ENCODE measurements at places on chromosomes 12 and 14. TPM values are rescaled to one million over a fixed set of nuclear protein-coding genes. Genes with fewer than 3 reads are reported as not detected.

The GDF11 gene
- 5.8 TPM for total RNA-seq

GRCh38 chr14:71551291-71551950 is 380.8 kb upstream of the RGS6 start:
- H3K27me3 ChIP-seq = no peaks in the 10 kb centered on the region
- no peak overlapping the region for H3K4me3 ChIP-seq

- no peak overlapping the region for H3K27ac ChIP-seq
- no peak overlapping the region for H3K4me3 ChIP-seq
- H3K4me1 ChIP-seq = peaks cover 10% of the 10 kb centered on the region
- H3K36me3 ChIP-seq = no peaks in the 10 kb centered on the region
Measured at GRCh38 chr12:76460807-76461206, 98.8 kb downstream of the OSBPL8 start.

The NDUFA9 gene
- 70.3 TPM for total RNA-seq

The HELB gene
- 6.9 TPM for total RNA-seq

GRCh38 chr12:90851800-90852718 is 102.9 kb downstream of the CCER1 start:
- H3K36me3 ChIP-seq = no peaks in the 10 kb centered on the region
- H3K4me3 ChIP-seq = no peak overlapping the region
- no peak overlapping the region for H3K27ac ChIP-seq
- DNase-seq = no peak
- no peaks in the 10 kb centered on the region for H3K27me3 ChIP-seq
- no peaks in the 10 kb centered on the region for H3K4me1 ChIP-seq

The AQP2 gene
- not detected for total RNA-seq

- H3K4me1 ChIP-seq = no peaks in the 10 kb centered on the region
- no peaks in the 10 kb centered on the region for H3K36me3 ChIP-seq
- H3K27ac ChIP-seq = no peak overlapping the region
- no peak overlapping the region for H3K4me3 ChIP-seq
- no peak for DNase-seq
- H3K27me3 ChIP-seq = no peaks in the 10 kb centered on the region
Measured at GRCh38 chr14:91660790-91661189, 71.1 kb downstream of the CATSPERB start.

The KLHL42 gene
- total RNA-seq = 25.0 TPM

- no peak for DNase-seq
- peaks cover 11% of the 10 kb centered on the region for H3K4me1 ChIP-seq
- no peaks in the 10 kb centered on the region for H3K36me3 ChIP-seq
- no peak overlapping the region for H3K4me3 ChIP-seq
Measured at GRCh38 chr12:117044790-117045159, 54.4 kb downstream of the TESC start.

- no peaks in the 10 kb centered on the region for H3K36me3 ChIP-seq
- no peaks in the 10 kb centered on the region for H3K4me1 ChIP-seq
- no peak for DNase-seq
- no peak overlapping the region for H3K4me3 ChIP-seq
- no peak overlapping the region for H3K27ac ChIP-seq
Measured at GRCh38 chr14:104494483-104494882, 85.1 kb upstream of the C14orf180 start.

The SERPINA12 gene
- total RNA-seq = not detected

The CCDC77 gene
- total RNA-seq = 5.7 TPM

GRCh38 chr14:84750763-84751554 is 779.0 kb upstream of the FLRT2 start:
- no peaks in the 10 kb centered on the region for H3K27me3 ChIP-seq
- H3K4me1 ChIP-seq = no peaks in the 10 kb centered on the region
- no peaks in the 10 kb centered on the region for H3K36me3 ChIP-seq
- H3K4me3 ChIP-seq = peak overlapping the region; percentile 4
- H3K27ac ChIP-seq = no peak overlapping the region
- DNase-seq = no peak

The ST8SIA1 gene
- 8.5 TPM for total RNA-seq

GRCh38 chr14:98296895-98297294 is 975.1 kb downstream of the BCL11B start:
- H3K27me3 ChIP-seq = no peaks in the 10 kb centered on the region
- H3K4me3 ChIP-seq = no peak overlapping the region
- H3K36me3 ChIP-seq = no peaks in the 10 kb centered on the region
- H3K4me1 ChIP-seq = no peaks in the 10 kb centered on the region

GRCh38 chr14:103436533-103436932 is 51.3 kb downstream of the MARK3 start:
- no peak for DNase-seq
- peaks cover 31% of the 10 kb centered on the region for H3K36me3 ChIP-seq
- no peak overlapping the region for H3K4me3 ChIP-seq
- no peaks in the 10 kb centered on the region for H3K27me3 ChIP-seq

The SPX gene
- total RNA-seq = 1.7 TPM

- no peak overlapping the region for H3K4me3 ChIP-seq
- H3K27me3 ChIP-seq = peaks cover 9% of the 10 kb centered on the region
- no peak for DNase-seq
- no peaks in the 10 kb centered on the region for H3K36me3 ChIP-seq
- H3K27ac ChIP-seq = no peak overlapping the region
Measured at GRCh38 chr12:109645708-109646107, 67.9 kb upstream of the FAM222A start.

The KLHDC1 gene
- total RNA-seq = 7.6 TPM

GRCh38 chr14:49946320-49947141 is 53.6 kb downstream of the ARF6 start:
- H3K36me3 ChIP-seq = no peaks in the 10 kb centered on the region
- H3K4me3 ChIP-seq = no peak overlapping the region
- no peak for DNase-seq
- H3K27ac ChIP-seq = peak overlapping the region; percentile 27

GRCh38 chr12:130163461-130164215 is 1.4 kb downstream of the FZD10 start:
- DNase-seq = peak; percentile 58
- no peak overlapping the region for H3K27ac ChIP-seq
- no peaks in the 10 kb centered on the region for H3K36me3 ChIP-seq

GRCh38 chr12:113276306-113276705 is 55.0 kb downstream of the TPCN1 start:
- H3K36me3 ChIP-seq = peaks cover 69% of the 10 kb centered on the region
- H3K4me1 ChIP-seq = peaks cover 21% of the 10 kb centered on the region

DNA sequence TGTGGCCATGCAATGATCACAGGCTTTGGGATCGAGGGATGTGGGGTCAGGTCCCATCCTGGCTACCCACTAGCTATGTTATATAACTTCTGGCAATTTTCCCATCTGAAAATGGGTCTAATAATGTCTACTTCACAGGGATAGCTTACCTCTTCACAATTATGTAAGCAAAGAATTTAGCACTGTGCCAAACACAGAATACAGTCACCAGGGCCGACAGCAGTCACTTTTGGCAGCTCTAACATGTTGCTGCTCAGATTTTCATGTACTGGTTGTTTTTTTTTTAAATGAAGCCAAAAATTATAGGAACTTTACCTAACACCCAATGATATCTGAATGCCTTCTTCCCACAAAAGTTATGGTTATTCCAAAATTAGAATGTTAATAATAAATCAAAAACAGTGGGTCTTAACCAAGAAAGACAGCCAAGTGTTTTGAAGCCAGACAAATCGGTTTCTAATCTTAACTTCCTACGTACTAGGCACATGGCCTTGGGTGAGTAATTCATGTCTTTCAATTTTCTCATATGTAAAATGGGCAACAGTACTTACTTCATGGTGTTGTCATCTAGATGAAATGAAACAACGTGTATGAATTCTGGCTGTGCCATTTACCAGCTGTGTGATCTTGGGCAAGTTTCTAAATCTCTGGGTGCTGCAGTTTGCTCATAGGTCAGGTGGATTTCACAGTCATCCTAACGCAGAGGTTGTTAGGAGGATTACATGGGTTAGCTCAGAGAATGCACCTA is 13.0 kb upstream of the PCED1B start:
- H3K4me3 ChIP-seq = no peak overlapping the region
- no peak overlapping the region for H3K27ac ChIP-seq
- DNase-seq = no peak
- no peaks in the 10 kb centered on the region for H3K36me3 ChIP-seq
- H3K27me3 ChIP-seq = no peaks in the 10 kb centered on the region

The OTOGL gene
- total RNA-seq = 0.09 TPM

- no peaks in the 10 kb centered on the region for H3K4me1 ChIP-seq
- H3K36me3 ChIP-seq = no peaks in the 10 kb centered on the region
- no peak overlapping the region for H3K27ac ChIP-seq
Measured at GRCh38 chr12:98146043-98146442, 369.3 kb upstream of the TMPO start.

The METTL17 gene
- 51.0 TPM for total RNA-seq

DNA sequence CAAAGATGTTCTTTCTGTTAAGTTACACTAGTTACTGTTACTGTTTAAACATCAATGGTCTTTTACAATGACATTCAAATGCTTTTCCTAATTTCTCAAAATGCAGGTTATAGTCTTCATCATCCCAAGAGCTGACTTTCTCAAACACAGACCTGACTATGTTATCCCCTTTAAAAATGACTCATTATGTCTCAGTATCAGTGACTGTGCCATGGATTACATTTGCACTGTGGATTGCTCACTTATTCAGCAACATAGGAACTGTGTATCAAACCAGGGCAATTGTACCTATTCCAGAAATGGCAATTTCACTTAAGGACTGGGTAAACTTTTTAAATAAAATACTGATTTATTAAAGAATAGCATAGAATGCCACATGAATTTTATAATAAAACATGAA is 630.2 kb upstream of the NOVA1 start:
- H3K36me3 ChIP-seq = no peaks in the 10 kb centered on the region
- DNase-seq = no peak
- no peaks in the 10 kb centered on the region for H3K4me1 ChIP-seq
- no peak overlapping the region for H3K27ac ChIP-seq
- no peak overlapping the region for H3K4me3 ChIP-seq

- no peak overlapping the region for H3K27ac ChIP-seq
- H3K36me3 ChIP-seq = no peaks in the 10 kb centered on the region
- no peak overlapping the region for H3K4me3 ChIP-seq
- H3K4me1 ChIP-seq = no peaks in the 10 kb centered on the region
- H3K27me3 ChIP-seq = no peaks in the 10 kb centered on the region
Measured at GRCh38 chr12:76533331-76533730, 26.2 kb downstream of the OSBPL8 start.

DNA sequence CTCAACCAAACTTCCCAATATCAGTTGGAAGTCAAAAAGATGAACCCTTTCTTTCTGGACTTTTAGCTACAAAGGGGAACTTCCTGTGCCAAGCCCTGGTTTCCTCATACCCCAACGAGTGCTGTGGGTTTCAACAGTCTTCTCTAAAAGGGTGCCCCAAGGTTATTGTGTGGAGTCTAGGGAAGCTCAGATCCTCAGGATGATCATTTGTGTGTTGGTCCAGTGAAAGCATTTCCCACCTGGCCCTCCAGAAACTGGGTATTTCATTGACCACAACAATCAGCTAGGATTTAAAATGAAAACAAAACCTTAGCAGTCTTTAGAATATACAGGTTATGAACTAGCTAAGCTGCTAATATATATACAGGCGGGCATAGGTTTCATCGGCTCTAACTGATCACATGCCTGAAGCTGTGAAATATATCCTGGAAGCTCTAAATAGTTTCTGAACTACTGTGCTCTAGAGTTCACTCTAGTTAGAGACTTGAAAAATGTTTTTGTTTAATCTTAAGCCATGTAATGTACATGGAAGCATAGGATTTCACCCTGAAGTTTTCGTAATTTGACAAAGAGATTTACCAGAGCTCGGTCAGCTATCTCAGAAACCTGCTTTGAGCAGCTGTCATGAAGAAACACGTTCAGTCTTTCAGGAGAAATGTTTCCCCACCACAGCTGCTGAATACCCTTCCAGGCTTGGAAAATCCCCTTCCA is 29.6 kb downstream of the P2RX4 start:
- no peak overlapping the region for H3K27ac ChIP-seq
- no peak overlapping the region for H3K4me3 ChIP-seq
- DNase-seq = no peak
- no peaks in the 10 kb centered on the region for H3K27me3 ChIP-seq
- peaks cover 33% of the 10 kb centered on the region for H3K4me1 ChIP-seq

The VPS33A gene
- total RNA-seq = 17.7 TPM

- no peak for DNase-seq
- no peaks in the 10 kb centered on the region for H3K27me3 ChIP-seq
- H3K4me1 ChIP-seq = peaks cover 16% of the 10 kb centered on the region
- no peak overlapping the region for H3K4me3 ChIP-seq
Measured at GRCh38 chr12:116206828-116207227, 70.7 kb downstream of the MED13L start.

DNA sequence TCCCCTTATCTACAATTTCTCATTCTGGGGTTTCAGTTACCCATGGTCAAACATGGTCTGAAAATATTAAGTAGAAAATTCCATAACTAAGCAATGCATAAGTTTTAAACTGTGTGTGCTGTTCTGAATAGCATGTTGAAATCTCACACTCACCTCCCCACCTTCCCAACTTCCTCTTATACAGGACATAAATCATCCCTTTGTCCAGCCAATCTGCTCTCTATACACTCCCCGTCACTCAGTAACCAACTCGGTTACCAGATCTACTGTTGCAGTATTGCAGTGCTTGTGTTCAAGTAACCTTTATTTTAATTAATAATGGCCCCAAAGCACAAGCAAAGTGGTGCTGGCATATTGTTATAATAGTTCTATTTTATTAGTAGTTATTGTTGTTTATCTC is 420.5 kb downstream of the GXYLT1 start:
- no peaks in the 10 kb centered on the region for H3K27me3 ChIP-seq
- no peak for DNase-seq

The TMED8 gene
- total RNA-seq = 11.3 TPM

DNA sequence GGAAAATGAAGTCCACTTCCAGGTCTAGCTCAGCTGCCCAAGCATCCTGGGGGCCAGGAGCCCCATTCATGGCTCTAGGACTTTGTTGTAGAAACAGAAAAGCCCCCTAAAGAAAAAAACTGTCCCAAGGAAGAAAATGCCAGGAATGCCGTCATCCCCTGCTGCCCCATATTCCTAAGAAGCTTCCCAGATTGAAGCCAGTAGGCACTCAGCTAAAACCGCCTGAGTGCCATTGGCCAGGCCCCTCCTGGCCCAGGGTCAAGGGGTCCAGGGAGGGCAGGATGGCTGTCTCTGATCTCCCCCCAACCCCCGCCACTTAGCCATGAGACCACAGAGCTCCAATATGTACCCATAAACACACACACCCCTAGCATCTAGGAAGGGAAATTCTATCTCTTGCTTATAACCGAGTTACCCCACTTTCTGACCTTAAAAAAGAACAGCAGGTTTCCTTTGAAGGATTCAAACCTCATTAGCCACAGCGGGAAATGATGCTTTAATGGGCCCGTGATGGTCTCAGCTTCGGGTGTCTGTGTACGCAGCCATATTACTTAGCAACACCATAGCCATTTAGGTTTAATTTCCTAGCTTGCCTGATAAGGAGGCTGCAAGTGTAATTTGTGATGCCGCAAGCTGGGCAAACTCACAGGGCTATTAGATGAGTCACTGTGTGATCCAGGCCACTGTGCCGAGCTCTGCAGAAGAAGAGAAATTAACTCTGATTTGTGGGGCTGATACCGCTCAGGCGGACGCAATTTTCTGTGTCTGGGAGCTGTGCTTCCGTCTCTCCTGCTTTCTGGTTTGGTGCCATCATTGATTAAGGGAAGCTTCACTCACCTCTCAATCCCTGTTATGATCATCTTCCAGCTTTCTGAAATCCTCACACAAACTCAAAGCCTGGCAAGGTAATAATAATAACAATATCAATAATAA is 84.2 kb downstream of the GCH1 start:
- no peaks in the 10 kb centered on the region for H3K4me1 ChIP-seq
- no peak for DNase-seq
- H3K27ac ChIP-seq = no peak overlapping the region
- no peaks in the 10 kb centered on the region for H3K27me3 ChIP-seq
- no peak overlapping the region for H3K4me3 ChIP-seq
- no peaks in the 10 kb centered on the region for H3K36me3 ChIP-seq
